ENCODE measurements at places on chromosomes 2 and 18. TPM values are rescaled to one million over a fixed set of nuclear protein-coding genes. Genes with fewer than 3 reads are reported as not detected.

DNA sequence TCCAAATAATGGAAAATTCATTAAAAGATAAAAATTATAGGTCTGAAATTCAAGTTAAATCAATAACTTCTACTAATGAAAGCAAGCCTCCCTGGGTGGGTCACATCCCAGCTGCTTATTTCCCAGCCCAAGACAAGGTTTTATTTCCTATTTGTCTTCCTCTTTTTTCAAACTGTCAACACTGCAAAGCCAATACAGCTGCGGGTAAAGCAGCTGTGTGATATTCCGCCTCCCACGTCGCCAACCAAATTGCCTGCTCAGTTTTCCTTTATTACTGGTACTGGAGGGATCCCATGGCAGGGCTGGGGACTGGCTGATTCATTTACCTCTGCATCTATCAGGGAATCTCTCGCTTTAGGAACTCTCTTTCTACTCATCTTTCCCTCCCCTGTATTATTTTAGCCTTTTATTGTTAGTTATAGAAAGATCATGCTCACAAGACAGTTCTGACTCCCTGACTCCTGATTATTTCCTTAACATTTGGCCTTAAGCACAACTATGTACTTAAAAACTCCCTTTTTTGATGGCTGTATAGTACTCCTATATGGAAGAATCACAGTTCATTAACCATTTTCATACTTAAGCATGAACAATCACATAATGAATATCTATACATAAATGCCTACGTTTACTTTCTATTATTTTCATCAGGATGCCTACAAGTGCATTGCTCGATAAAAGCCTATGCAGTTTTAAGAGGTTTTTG, 253.1 kb downstream of the CDCA7 start:
- DNase-seq: no peak

GRCh38 chr18:31574359-31574758, 17.3 kb upstream of the TTR start:
- DNase-seq: no peak

DNA sequence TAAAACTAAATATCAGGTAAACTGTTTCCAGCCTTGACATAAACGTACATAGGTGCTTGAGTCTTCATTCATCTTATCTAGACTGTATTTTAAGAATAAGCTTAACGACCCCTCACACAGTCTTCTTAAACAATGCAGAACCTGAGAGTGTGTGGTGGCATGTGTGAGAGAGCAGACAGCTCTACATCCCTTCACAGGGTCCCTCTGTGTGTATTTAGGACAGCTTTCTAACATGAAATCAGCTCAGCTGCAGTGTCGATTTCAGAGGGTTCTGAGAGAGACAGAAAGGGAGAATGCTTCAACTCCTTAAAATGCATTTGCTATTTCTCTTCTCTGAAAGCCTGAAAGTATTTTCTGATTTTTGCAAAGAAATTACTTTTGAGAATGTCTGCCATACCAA, 185.2 kb downstream of the GRB14 start:
- DNase-seq: no peak

GRCh38 chr2:14148216-14148615, 484.3 kb upstream of the LRATD1 start:
- DNase-seq: no peak

DNA sequence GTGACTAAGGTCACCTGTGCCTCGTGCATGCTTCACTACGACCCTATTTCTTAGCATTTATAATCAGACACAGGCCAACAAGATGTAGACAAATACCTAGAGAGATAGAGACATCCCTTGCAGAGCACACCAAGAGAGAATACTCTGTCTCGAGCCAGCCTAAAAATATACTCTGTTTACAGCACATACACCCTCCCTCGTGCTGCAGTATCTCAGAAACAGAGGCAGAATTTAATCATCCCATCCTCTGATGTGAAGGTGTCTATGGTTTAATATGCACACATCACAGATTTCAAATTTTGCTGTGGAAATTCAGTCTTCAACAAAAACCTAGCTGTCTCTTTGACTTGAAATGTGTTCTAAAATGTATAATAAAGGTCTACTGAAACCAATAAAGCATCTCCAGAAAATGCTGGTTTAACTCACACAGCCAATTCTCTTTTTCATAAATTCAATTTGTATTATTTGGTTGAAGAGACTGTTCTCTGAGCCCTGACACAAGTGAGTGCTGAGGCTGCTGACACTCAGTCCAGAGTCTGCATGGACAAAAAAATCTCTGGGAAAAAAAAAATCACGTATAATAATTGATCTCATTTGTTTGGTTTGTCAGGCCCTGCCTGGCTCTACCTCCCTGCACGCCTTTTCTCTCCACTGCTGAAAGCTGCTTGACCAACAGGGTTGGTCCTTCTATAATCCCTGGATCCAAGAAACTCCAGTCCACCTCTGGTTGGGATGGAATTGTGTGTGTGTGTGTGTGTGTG, 142.0 kb upstream of the FSHR start:
- DNase-seq: no peak

DNA sequence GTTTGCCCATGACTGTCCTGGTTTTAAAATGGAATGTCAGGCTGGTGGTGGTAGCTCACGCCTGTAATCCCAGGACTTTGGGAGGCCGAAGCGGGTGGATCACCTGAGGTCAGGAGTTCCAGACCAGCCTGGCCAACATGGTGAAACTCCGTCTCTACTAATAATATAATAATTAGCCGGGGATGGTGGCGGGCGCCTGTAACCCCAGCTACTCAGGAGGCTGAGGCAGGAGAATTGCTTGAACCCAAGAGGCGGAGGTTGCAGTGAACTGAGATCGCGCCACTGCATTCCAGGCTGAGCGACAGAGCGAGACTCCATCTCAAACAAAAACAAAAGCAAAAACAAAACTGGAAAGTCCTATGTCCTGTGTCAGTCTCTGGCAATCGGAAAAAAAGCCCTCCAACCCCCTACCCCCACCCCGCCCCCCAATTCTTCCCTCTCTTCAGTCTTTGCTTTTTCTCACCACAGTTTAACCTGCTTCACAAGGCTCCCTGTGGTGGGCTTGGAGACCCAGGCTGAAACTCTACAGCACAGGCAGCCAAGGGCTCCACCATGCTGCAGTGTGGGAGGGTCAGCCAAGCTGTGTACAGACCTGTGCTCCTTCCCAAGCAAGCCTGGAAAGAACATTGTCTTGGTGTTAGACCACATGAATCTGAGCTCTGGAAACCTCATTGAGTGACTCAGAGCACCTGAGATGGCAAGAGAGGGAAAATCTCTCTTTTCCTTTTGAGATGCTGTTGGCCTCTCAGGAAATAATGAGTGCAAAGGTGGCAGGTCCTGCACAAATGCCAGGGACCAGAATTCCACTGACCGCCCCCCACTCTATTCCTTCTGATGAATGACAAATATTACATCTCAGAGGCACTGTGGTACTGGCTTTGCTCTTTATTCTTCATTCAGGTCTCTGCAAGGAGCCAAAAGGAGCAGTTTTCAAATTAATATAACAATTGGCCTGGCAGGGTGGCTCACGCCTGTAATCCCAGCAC, 16.7 kb downstream of the MYCN start:
- DNase-seq: no peak

- DNase-seq: no peak
Observed at GRCh38 chr18:78862395-78862794, 117.2 kb upstream of the SALL3 start.

DNA sequence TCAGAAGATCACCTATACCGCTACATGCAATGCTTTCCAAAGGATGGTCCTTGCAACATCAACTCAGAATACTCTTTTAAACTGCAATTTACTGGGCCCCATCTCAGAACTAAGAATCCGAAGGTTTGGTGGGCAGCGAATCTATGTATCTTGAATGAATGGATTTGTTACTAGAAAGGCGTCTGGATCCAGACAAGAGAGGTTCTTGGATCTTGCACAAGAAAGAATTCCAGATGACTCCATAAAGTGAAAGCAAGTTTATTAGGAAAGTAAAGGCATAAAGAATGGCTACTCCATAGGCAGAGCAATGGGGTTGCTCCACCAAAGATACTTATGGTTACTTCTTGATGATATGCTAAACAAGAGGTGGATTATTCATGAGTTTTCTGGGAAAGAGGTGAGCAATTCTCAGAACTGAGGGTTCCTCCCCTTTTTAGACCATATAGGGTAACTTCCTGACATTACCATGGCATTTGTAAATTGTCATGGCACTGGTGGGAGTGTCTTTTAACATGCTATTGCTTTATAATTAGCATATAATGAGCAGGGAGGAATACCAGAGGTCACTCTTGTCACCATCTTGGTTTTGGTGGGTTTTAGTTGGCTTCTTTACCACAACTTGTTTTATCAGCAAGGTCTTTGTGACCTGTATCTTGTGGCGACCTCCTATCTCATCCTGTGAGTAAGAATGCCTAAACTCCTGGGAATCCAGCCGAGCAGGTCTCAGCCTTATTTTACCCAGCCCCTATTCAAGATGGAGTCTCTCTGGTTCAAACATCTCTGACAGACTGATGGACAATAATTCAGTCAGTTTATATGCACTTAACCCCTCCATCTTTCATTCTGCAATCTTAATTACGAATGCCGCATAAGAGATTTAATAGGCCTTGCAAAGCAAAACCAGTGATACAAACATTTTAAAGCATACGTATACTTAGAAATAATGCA, 7.5 kb upstream of the RMDN2 start:
- no peak for DNase-seq

DNA sequence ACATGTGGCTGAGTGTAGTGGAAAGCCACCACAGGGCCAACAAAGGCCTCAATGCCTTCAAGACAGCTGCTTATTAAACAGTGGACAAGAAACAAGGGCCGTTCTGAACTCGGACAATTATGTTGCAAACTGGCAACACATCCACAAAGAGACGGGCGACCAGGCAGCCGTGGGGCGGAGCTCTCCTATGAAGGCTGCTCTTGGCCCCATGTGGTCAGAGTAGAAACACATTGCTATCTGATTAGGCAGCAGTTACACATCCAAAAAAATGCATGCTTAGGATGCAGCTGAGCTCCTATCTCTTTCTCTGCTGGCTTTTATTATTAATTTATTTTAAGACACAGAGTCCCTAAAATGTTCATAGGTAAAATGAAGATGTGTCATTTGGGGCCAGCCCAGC, 163.4 kb downstream of the TMEM163 start:
- no peak for DNase-seq

DNA sequence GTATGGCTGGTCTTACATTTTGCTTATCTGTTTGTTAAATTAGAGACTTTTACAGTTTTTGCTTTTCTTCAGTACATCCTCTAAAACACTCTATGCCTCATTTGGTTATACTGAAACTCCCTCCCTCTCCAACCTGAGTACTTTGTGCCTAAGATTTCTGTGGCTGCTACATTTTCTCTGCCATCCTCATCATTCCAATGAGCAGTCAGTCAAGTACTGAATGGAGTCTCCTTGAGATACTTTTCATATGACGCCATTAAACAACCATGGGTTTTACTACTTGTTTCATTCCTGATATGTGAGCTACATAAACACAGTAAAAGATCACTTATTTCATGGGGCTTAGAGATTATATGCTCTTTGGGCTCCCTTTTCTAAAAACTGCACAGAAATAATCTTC, 196.7 kb upstream of the EPC2 start:
- DNase-seq: no peak

Gene SLC8A1
- 21.4 TPM for total RNA-seq

Gene SPC25
- total RNA-seq: not detected

Gene CRACDL
- 205 TPM for total RNA-seq
